ENCODE measurements at places on chromosomes 13 and 19.

DNA sequence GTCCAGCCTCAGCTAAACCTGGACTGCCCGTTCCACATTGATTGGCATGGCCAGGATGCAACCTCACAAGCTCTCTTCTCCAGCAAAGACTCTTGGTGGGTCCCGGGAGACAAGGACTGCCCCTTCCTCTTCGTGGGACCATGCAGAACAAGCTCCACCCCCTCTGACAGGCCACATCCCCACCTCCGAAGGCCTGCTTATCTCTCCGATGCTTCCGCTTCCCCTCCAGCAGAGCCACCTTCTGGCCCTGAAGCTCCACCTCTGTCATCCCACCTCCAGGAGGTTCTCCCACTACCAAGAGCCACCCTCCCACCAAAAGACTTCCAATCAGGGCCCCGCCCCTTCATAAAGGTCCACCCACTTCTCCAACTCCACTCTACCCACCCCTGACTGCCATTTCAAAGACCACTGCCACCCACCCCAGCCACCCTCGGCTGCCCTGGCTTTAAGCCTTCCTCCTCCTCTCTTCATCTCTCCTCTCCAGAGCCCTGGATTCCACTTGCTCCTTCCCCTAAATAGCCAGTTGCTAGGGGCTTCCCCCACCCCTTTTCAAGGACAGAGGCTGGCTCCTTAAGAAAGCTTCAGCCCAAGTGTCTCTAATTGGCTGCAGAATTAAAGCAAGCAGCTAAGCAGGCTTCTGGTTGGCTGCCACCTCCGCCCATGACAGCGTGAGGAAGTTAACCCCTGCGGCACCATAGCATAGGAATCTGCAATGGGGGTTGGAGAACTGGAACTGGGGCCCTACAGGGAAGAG, 9.9 kb downstream of the LRFN1 start:
- no peak for DNase-seq

GRCh38 chr19:36686365-36687213, 823 bp upstream of the ZNF567 start:
- DNase-seq: no peak

- DNase-seq: peak; percentile 14
Observed at GRCh38 chr19:23823952-23824389, 65.3 kb upstream of the ZNF681 start.

GRCh38 chr13:109454167-109454917, 332.0 kb downstream of the IRS2 start:
- DNase-seq: no peak

- peak; percentile 48 for DNase-seq
Observed at GRCh38 chr19:53908106-53908934, 758 bp upstream of the CACNG7 start.

- DNase-seq: no peak
Observed at GRCh38 chr19:50359328-50359818, 6.1 kb downstream of the NAPSA start.

DNA sequence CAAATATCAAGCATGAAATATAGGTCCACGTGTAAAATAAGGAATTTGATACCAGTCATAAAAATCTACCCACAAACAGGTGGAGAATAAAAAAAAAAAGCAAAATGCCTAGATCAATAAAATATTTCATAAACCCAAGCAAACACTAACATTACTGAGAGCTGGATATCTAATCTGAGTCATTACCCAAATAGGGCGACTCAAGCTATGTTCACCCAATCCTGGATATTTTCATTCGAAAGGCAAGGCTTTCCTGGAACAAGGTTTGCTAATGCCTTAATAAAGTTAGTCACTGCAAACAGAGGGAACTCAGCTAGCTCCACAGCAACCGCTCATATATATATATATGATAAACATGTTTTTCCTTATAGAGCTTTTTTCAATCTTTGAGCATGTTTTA, 33.5 kb upstream of the TM9SF2 start:
- no peak for DNase-seq

- DNase-seq: no peak
Observed at GRCh38 chr13:42864952-42865767, 83.8 kb downstream of the FAM216B start.

- no peak for DNase-seq
Observed at GRCh38 chr19:30309905-30310601, 62.1 kb upstream of the ZNF536 start.

DNA sequence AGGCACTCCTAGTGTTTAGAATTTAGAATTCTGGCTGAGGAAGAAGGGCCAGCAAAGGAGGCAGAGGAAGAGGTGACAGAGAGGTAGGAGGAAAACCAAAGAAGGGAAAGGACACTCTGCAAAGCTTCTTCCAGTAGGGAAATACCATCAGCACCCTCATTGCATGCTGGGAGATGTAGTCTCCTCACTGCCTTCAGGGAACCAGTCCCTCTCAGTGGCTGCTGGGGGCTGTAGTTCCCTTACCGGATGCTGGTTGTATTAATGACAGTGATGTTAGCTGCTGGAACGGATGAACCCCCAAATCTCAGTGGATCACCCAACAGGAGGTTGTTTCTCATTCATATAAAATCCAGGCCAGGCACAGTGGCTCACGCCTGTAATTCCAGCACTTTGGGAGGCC, 10.1 kb downstream of the GRIN2D start:
- DNase-seq: peak; percentile 76

- peak; percentile 15 for DNase-seq
Observed at GRCh38 chr19:42090672-42091071, 14.7 kb downstream of the ZNF574 start.

DNA sequence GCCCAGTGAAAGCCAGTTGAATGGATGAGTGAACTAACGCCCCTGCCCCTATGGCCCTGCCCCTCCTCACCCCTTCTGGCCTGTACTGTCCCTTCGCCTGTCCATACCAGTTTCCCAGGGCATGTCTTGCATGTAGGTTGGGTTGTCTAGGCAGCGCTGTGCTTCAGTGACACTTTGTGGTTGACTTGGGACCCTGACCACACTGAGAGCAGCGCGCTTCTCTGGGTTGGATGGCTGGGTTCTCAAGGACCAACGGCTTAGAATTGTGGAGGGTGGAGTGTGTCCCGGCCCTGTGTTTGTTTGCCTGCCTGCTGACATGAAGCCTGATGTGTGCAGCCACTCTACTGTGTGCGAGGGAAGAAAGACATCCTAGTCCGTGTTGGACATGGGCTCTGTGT, 15.8 kb downstream of the GATAD2A start:
- DNase-seq: no peak

DNA sequence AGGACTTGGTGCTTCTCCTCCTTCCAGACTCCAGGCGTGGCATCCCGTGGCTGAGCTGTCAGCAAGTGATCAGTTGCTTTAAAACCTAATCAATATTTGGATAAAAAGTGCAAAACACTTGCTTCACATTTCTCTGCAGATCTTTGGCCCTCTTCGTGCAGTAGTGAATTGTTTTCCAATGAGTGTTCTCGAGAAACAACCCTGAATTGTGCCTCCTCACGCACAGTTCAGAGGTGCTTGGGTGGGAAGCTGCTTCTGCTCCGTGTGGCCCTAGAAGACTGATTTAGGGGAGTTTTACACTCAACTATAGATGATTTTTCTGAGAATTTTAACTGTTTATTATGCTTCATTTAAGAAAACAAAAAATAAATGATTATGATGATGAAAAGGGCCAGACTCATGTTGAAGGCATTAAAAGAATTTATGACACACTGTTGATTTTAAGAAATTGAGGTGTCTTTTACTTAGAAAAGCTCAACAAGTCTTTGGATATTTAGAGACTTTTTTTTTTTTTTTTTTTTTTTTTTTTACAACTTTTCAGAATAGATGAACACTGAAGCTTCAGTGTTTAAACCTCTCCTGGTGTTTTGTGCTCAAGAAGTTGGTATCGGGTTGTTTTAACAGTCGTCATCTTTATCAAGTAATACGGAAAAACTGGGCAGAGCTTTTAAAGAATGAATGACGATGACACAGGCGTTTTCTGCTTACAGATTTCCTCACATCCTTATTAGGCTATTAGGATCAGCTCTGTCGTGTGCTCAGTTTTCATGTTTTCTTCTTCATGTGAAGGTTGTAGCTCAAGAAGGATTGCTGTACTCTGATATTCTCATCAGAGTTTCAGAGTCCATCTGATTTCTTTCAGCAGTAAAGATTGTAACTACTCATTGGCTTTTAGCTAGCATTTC, 39.5 kb upstream of the TEX29 start:
- DNase-seq: no peak

DNA sequence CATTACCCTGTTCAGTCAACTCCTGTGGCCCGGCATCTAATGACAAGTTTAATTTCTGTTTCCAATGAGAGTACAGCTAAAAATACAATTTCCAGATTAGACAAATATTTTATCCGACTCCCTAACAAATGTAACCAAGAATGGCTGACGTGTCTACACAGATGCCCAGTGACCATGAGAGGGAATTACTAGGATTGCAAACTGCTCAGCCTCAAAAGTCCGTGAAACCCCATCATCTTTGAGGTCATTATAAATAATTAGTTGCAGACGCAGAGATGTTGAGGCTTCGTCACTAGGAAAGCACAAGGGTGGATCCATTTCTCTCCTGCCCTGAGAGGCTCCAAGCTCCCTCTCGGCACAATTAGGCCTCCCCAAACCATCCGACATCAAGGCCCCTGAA, 104.1 kb upstream of the ZNF507 start:
- DNase-seq: no peak

- no peak for DNase-seq
Observed at GRCh38 chr13:46905249-46905648, 8.4 kb upstream of the HTR2A start.

- no peak for DNase-seq
Observed at GRCh38 chr13:45811891-45812694, 39.5 kb downstream of the SIAH3 start.

DNA sequence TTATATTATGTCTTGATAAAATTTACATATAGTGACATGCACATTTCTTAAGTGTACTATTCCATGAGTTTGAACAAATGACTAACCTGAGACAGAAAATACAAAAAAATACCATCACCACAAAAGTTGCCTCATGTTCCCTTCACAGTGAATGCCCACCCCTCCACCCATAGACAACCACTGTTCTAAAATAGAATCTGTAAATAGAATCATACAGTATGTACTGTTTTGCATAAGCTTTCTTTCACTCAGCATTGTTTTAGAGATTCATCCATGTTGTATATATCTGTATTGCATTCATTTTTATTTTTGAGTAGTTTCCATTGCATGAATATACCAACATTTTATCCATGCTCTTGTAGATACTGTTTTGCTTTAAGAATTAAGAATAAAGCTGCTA, 23.3 kb upstream of the RBM26 start:
- no peak for DNase-seq

- peak; percentile 77 for DNase-seq
Observed at GRCh38 chr19:1213391-1214286, 8.1 kb downstream of the STK11 start.

DNA sequence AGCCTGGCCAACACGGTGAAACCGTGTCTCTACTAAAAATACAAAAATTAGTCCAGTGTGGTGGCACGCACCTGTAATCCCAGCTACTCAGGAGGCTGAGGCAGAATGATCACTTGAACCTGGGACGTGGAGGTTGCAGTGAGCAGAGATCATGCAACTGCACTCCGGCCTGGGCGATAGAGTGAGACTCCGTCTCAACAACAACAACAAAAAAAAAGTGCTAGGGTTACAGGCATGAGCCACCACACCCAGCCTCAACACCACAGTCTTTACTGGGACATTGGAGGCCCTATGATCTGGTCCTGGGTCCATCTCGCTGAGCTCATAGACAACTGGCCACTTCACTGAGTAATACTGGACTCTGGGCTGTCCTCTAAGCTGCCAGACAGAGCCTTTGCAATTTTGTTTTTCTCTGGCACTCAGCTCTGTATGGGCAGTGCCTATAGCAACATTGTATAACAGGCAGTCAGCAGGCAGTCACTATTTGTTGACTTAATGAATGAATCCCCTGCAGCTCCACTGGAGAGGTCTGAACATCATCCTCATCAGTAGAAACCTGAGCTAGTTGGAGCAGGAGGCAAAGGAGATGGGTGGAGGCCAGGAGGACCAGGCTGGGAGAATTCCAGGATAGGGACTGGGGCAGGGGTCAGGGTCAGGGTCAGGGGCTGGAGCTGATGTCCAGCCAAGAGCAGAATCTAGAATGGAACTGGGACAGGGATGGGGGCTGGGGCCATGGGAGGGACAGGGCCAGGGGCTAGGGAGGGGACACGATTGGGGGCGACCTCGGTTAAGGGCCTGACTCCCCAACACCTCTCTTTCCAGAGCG, 8.1 kb downstream of the BLOC1S3 start:
- no peak for DNase-seq

GRCh38 chr13:53622456-53622855, 593.8 kb downstream of the OLFM4 start:
- no peak for DNase-seq

GRCh38 chr19:1159864-1160595, 14.0 kb downstream of the SBNO2 start:
- no peak for DNase-seq

- no peak for DNase-seq
Observed at GRCh38 chr19:49676136-49676783, 811 bp upstream of the PRMT1 start.

DNA sequence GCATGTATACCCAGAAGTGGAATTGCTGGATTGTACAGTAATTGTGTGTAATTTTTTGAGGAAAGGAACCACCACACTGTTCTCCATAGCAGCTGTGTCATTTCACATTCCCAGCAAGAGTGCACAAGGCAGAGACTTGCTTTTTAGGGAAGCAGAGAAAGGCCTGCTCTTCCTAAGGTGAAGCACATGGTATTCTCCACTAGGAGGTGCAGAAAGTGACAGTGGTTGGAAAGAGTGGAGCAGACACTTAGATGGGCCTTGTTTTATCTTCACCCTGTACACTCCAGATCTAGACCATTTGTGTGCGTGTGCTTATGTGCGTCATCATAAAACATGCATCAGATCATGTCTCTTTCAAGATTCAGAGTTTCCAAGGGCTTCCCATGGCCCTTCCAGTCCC, 35.0 kb downstream of the FAM124A start:
- DNase-seq: no peak

GRCh38 chr19:19475849-19476828, 39.2 kb downstream of the TSSK6 start:
- peak; percentile 31 for DNase-seq

DNA sequence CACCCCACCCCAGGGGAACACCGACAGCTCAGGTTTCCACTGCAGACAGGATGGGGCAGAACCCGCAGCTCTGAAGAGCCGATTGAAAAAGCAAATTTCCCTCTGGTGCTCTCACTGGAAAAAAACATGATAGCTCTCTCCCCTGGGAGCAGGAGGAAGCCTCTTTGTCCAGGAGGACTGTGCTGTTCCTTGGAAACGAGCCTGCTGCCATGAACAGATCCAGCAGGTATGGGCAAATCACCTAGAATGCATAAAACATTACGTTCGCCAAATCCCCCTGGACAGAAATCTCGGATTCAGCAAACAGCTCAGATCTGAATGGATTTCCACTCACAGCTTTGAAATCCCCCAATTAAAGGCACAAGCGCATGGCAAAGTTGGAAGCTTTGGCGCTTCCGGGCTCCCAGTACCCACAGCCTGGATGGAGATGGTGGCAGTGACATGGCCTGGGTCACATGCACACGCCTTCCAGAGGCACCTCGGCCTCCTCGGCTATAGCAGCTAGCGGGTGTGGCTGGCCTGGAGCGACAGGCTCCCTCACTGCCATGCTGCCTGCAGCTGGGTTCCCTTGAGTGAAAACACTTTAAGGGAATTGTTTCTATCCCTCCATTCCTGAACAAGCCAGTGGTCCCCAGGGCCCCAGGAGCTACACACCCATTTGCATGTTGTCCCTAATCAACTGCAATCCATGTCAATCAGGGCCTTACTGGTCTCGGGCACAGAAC, 59.1 kb downstream of the CEBPG start:
- no peak for DNase-seq

- peak; percentile 41 for DNase-seq
Observed at GRCh38 chr19:57099199-57099661, 20.6 kb upstream of the USP29 start.

All from CD4-positive, alpha-beta T cell treated with Interleukin-21 for 1 hour (primary cell).